SK-N-DZ (cell line): ENCODE measurements at places on chromosomes 7 and 10.

GRCh38 chr10:131620314-131620713, 280.5 kb upstream of the PPP2R2D start:
- no peak for DNase-seq

DNA sequence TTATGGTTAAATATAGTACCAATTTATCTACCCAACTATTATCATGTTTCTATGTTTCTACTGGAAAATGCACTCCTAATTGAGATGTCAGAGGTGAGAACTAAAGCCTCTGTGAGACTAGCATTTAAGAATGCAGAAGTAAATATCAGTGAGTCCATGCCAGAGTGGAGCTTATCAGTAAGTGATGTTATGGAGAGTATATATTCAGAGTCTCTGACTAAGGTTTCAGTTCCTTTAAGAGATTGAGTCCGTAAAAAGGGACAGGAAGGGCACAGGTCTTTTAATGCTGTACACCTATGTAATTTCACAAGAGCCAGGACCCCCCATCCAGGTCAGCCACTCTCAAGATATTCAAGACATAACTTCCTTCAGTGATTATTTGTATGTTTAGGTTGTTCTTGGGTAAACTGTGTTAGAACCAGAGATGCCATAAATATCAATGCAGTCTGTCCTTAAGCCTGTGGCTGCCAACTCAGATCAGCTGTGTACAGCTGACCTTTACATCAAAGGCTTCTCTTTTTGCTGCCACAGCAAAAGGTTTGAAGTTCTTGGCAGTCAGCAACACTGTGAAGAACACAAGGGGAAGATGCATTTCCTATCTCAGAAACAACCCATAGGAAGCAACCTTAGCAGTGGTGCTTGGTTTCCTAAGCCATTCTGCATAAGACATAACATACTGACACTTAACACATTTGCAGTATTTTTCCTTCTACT, 244.8 kb downstream of the BICC1 start:
- DNase-seq, result no peak

- DNase-seq, result no peak
Measured at GRCh38 chr10:75342397-75342796, 59.2 kb downstream of the ZNF503 start.

- peak; percentile 85 for DNase-seq
Measured at GRCh38 chr10:104353325-104354048, at the start of gene CFAP58. TSS of gene CFAP58 (plus strand) at chr10:104353833. CDS start at chr10:104353898, 65 bp downstream.

GRCh38 chr10:75276069-75276872, 40.5 kb upstream of the COMTD1 start:
- no peak for DNase-seq

DNA sequence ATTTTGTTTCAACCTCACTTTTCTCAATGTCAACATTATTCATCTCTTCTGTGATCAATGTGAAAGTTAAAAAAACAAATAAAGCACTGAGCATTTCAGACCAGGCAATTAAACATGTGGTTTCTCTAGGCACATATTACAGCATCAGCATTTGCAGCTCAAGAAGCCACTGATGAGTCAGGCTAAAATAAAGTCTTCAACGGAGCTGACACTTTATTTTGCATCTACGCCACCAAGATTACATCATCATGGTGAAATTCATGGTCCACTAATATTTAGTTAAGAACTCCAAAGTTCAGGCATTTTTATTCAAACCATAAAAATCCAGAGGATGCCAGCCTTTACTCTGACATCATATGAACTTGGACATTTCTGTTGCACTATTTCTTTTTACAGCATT, 33.0 kb downstream of the MAGI2 start:
- no peak for DNase-seq

- peak; percentile 43 for DNase-seq
Measured at GRCh38 chr10:80356989-80357850, 639 bp downstream of the DYDC2 start.

GRCh38 chr7:2523461-2523936, 3.9 kb downstream of the LFNG start:
- DNase-seq, result no peak

- no peak for DNase-seq
Measured at GRCh38 chr10:35432781-35433338, 96.6 kb downstream of the CCNY start.

GRCh38 chr10:119352042-119352441, 144.7 kb downstream of the GRK5 start:
- no peak for DNase-seq

GRCh38 chr10:7457478-7458316, 46.9 kb upstream of the SFMBT2 start:
- no peak for DNase-seq

- DNase-seq, result peak; percentile 14
Measured at GRCh38 chr10:30701451-30702173, 72.1 kb upstream of the LYZL2 start.

- peak; percentile 42 for DNase-seq
Measured at GRCh38 chr7:131605280-131605878, 49.0 kb upstream of the PODXL start.

- DNase-seq, result no peak
Measured at GRCh38 chr7:34946486-34946885, 90.8 kb downstream of the DPY19L1 start.

GRCh38 chr7:72265071-72265904, 146.8 kb downstream of the CALN1 start:
- no peak for DNase-seq

DNA sequence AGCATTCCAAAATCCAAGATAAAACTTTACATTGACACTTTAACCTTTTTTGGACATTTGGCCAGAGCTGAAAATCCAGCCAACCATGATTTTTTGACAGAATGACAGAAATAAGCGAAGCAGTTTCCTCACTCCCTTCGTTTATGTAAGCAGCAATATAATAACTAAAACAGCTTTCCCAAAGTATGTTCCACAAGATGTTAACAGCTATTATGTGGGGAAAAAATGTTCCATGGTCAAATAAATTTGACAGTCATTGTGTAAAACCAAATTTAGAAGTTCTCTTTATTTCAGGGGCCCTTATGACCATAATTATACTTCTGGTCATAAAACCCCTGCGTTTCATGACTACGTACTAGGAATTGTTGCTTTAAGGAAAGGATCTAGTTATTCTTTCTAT, 416.5 kb downstream of the MAGI2 start:
- DNase-seq, result no peak

- DNase-seq, result no peak
Measured at GRCh38 chr7:146725520-146725919, 608.9 kb downstream of the CNTNAP2 start.

- no peak for DNase-seq
Measured at GRCh38 chr10:22479419-22479818, 134.1 kb downstream of the SPAG6 start.

- DNase-seq, result no peak
Measured at GRCh38 chr10:93218386-93218785, 144.7 kb downstream of the CYP26A1 start.

- DNase-seq, result no peak
Measured at GRCh38 chr10:49172061-49172776, 16.0 kb downstream of the TMEM273 start.

DNA sequence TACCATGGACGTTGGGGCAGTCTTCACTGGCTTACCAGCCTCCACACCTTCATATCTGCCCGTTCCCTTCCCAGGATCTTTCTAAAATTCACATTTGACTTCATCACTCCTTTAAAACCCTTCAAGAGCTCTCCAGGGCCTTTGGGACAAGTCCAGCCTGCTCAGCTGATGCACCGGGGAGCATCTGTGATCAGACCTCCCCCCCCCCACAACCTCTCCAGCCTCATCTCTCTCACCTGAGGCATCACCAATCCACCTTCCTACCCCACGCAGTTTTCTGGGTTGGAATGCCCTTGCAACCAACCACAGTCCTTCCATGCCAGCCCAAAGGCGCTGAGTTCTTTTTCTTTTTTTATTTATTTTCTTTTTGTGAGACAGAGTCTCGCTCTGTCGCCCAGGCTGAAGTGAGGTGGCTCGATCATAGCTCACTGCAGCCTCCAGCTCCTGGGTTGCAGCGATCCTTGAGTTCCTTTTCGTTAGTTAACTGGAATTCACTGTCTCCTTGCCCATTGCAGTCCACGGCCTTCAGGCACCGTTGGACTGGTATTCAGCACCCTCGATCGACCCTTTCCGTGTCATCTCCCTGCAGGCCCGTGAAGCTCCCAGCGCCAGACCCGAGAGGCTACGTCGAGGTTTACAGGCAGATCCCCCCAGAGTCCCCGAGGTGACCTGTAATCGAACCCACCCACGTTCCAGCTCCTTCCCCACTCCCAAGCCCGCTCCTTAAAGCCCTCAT, 654 bp downstream of the ALKBH4 start:
- no peak for DNase-seq
